Stimulated activated naive B cell treated with anti-CD40 and anti-IgM and Interleukin-4, amounts not matched to agents 10 μg/mL and 1 μg/mL and 100 μg/mL, for 72 hours (primary cell): ENCODE measurements at places on chromosomes 13 and 19.
A peak's percentile ranks its signal among the peaks of the same experiment; 100 is the strongest.

DNA sequence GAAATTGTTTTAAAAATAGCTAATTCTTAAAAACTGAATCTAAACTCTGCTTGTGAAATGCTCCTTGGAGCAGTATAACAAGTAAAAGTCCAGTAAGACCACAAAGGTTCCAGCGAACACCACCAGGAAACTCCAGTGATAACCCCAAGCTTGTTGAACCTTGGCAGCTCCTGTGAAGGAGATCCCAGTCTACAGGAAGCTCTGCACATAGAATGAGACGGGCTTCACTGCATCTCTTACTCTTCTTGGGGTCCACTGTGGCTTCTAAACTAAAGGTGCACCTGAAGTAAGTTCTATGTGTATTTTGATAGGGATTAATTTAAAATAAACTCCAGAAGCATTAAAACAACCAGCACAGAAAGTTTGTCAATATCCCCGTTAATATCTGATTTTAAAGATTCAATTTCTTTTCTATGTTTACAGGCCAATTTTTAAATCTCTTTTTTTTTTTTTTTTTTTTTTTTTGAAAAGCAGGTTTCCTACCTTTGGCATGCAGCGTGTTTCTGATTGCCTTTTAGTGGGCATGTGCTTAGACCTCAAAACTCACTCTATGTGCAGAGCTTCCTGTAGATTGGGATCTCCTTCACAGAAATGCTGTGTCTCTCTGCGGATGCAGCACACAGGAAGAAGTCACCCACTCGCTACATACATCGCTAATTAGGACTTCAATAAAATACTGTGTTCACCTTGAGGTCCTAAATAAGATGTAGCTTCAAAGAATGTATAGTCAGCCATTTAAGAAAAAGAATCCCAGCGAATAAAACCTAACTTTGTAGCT, 508.5 kb downstream of the KLF12 start:
- DNase-seq: no peak

- no peak for DNase-seq
These were observed 55.0 kb downstream of the ZIC5 start for GRCh38 chr13:99916366-99917103.

GRCh38 chr13:82147526-82147925, 1734.7 kb downstream of the SLITRK1 start:
- no peak for DNase-seq

- peak; percentile 61 for DNase-seq
These were observed 3.1 kb downstream of the PPP1R14A start for GRCh38 chr19:38252941-38253691.

GRCh38 chr19:16143399-16144215, at the start of gene HSH2D:
HSH2D (plus strand) TSS chr19:16143685; CDS start chr19:16148751, 5,066 bp downstream.
- peak; percentile 92 for DNase-seq

GRCh38 chr13:101242720-101243119, 173.6 kb downstream of the NALCN start:
- DNase-seq: no peak

- DNase-seq: no peak
These were observed 221.9 kb downstream of the TSHZ3 start for GRCh38 chr19:31127134-31127967.

DNA sequence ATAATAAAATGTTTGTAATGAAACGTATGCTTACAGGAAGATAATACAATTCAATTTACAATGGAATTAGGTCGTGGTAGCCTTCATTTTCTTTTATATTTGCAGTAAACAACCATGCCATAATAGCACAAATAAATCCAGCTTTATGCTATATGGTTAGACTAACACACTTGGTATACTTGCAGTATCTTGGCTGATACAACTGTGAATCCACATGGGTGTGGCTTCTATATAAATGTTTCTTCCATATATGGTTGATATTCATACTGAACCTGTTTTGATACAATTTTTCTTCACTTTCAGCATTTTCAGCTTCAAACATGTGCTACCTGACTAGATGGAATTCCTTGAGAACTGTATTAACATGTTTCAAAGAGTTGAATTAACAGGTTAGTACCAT, 20.4 kb upstream of the SPRY2 start:
- no peak for DNase-seq

- no peak for DNase-seq
These were observed 201.7 kb downstream of the ABCC4 start for GRCh38 chr13:95099541-95099940.

- DNase-seq: peak; percentile 35
These were observed 6.9 kb downstream of the KCTD12 start for GRCh38 chr13:76879203-76879882.

- no peak for DNase-seq
These were observed 674 bp downstream of the TRPC4 start for GRCh38 chr13:37868691-37869505.

DNA sequence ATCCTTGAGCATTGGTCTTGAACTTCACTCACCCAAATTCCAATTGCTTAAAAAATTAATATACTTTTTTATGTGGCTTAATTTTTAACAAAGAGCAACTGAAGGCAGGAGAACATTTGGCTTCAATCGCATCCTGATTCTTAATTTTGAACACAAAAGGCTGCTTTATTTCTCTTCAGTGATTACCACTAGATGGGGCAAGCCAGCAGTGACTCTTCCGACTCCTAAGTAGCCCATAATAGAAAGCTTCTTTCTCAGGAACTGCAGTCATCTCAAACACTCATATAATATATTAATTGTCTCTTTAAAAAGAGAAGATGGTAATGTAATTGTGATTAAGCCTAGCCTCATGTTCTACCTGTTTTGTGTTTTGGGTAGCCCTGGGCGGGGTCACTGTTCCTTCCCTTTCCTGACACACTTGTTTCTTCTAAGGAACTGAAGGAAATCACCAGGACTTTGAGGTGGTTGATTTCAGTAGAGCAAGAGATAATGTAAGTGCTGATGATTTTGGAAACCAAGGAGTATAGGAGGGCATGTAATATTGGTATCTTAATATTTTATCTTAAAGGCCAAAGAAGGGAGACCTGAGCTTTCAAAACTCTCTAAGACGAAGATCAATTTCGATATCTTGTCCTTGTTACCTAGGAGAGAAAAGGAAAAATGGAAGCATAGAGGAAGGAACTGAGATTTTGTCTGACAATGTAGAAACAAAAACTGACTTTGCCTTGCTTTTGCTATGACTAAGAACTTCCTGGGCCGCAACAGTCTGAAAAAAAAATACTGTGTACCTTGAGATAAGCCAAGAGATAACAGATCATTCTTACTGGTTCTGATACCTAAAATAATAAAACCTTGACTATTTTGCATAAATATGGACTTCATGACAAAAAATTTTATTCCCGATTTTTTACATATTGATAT, 73.1 kb downstream of the TNFSF13B start:
- no peak for DNase-seq

GRCh38 chr13:113723410-113724015, 35.5 kb upstream of the TMEM255B start:
- no peak for DNase-seq
